ENCODE measurements at places on chromosomes 12 and 14. TPM values are rescaled to one million over a fixed set of nuclear protein-coding genes. Genes with fewer than 3 reads are reported as not detected.

The DHH gene
- polyA plus RNA-seq, result 0.66 TPM

The C3AR1 gene
- not detected for polyA plus RNA-seq

The RNASE3 gene
- not detected for polyA plus RNA-seq

The PMCH gene
- not detected for polyA plus RNA-seq

The C1QL4 gene
- polyA plus RNA-seq, result 13.7 TPM

The RNASE1 gene
- polyA plus RNA-seq, result not detected

The TOMM20L gene
- not detected for polyA plus RNA-seq

The HOXC10 gene
- not detected for polyA plus RNA-seq

The GSKIP gene
- 68.6 TPM for polyA plus RNA-seq

The TPH2 gene
- 0.12 TPM for polyA plus RNA-seq

The TAS2R8 gene
- 0.59 TPM for polyA plus RNA-seq

The SDR9C7 gene
- 0.63 TPM for polyA plus RNA-seq

The LRTM2 gene
- polyA plus RNA-seq, result 2.4 TPM

The FAM181A gene
- not detected for polyA plus RNA-seq

The ARHGAP9 gene
- not detected for polyA plus RNA-seq

The SERPINA9 gene
- polyA plus RNA-seq, result not detected

The TPCN1 gene
- polyA plus RNA-seq, result 3.8 TPM

The PPM1H gene
- polyA plus RNA-seq, result 3.9 TPM

The C1R gene
- polyA plus RNA-seq, result 1.7 TPM

The ACOT6 gene
- not detected for polyA plus RNA-seq

The OR6C2 gene
- polyA plus RNA-seq, result not detected

The RNU4-1 gene
- polyA plus RNA-seq, result under 0.01 TPM

The PKP2 gene
- polyA plus RNA-seq, result 4.0 TPM

The IRAK3 gene
- polyA plus RNA-seq, result 0.70 TPM

The MORN3 gene
- polyA plus RNA-seq, result 1.1 TPM

The DPPA3 gene
- polyA plus RNA-seq, result not detected

The WASHC3 gene
- 65.9 TPM for polyA plus RNA-seq

The MUCL1 gene
- polyA plus RNA-seq, result not detected

The LMNTD1 gene
- polyA plus RNA-seq, result not detected

The PRKAB1 gene
- polyA plus RNA-seq, result 36.8 TPM

The GPR137C gene
- polyA plus RNA-seq, result 118 TPM

The SERPINA12 gene
- polyA plus RNA-seq, result not detected

The SPPL3 gene
- polyA plus RNA-seq, result 21.9 TPM

The KRT80 gene
- not detected for polyA plus RNA-seq

The CLEC2A gene
- not detected for polyA plus RNA-seq

The CCDC177 gene
- polyA plus RNA-seq, result 3.2 TPM

The HCAR2 gene
- not detected for polyA plus RNA-seq

The ADAM21 gene
- 0.58 TPM for polyA plus RNA-seq

The KRT6A gene
- not detected for polyA plus RNA-seq

The MANSC4 gene
- polyA plus RNA-seq, result 0.54 TPM

The SPTSSA gene
- 16.0 TPM for polyA plus RNA-seq

The FGD4 gene
- polyA plus RNA-seq, result 15.7 TPM
